Putamen (tissue), 1 donor: ENCODE measurements at places on chromosomes 7 and 10.

- DNase-seq, result no peak
Measured at GRCh38 chr10:101283762-101284100, 54.5 kb upstream of the LBX1 start.

DNA sequence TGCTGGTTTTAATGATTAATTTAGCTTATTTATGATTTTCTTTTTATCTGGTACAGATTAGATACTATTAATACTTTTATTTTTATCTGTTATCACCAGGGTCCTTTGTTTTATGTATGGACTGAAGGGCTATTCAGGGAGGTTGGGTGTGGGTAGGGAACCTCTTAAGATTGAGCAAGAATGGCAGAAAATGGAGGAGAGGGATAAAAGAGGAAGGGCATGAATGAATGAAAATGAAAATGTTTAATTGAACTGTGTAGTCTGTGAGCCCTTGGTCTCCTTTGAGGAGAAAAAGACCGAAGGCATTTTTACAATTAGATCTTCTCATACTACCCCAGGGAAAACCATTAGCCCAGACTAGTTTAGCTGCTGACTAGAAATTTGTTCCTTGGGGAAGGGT is 93.1 kb downstream of the CDK14 start:
- no peak for DNase-seq

DNA sequence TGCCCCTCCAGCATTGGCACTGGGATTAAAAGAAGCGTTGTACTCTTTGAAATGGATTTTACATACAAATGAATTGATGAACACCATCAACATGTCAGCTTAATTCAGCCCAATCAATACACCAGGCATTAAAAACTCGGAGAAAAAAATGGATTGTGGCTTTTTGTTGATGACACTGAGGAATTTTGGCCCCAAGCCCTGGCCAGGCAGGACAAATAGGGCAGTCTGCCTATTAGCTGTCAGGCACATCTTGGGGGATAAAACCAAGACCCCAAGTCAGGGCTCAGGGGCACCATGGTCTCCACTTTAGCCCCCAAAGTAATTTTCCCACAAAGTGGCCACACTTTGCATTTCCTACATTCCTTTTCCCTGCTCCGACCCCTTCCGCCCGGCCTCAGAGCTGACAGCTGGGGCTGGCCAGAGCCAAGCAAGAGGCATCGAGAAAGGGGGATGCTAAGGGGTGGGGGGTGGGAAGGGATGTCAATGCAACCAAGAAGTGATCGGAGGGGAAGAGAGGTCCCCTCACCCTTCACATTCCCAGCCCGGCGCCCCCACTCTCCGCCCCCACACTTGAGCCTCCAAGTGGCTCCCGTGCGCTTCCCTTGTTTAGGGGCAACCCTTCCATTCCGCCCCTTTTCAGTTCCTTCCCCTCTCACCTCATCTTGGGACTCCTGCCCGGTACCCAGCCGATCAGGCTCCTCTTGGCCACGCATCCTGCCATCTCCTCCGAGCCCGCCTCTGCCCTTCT is 711 bp downstream of the HIP1 start:
- no peak for DNase-seq

- no peak for DNase-seq
Measured at GRCh38 chr10:95573964-95574604, 12.9 kb upstream of the SORBS1 start.

DNA sequence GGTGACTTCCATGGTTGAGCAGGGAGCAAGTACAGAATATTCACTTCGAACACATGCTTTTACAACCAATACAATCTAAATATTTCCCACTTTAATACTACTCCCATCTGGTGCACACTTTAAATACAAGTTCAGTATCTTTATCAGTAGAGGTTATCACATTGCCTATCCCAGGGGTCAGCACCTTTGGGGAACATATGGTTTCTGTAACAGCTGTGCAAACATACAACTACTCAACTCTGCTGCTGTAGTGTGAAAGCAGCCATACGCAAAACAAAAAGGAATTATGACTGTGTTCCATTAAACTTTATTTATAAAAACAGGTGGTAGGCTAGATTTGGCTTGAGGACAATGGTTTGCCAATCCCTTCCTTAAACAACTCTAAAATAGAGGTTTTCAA is 157.5 kb downstream of the XPNPEP1 start:
- DNase-seq, result no peak

GRCh38 chr10:91410638-91411371 is 661 bp downstream of the HECTD2 start:
- DNase-seq, result peak; percentile 41

DNA sequence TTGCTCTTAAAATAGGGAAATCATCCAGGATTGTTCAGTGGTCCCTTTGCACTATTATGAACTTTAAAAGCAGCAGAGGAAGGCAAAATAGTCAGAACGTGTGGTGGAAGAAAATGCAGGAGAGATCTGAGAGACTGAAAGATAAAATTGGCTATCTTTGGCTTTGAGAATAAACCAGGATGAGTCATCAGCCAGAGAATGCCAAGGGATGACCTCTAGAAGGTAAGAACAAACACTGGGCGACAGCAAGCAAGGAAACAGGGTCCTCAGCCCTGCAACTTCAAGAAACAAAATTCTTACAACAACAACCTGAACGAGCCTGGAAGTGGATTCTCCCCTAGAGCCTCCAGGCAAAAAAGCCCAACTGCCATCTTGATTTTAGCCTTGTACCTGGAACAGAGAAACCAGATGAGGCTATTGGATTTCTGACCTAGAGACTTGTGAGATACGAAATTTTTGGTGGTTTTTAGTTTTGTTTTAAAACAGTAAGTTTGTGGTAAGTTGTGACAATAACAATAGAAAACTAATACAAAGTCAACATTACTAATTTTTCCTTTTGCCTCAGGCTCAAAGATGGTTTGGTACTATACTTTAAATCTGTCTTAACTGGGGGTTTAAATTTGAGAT is 130.2 kb upstream of the CNTNAP2 start:
- no peak for DNase-seq

DNA sequence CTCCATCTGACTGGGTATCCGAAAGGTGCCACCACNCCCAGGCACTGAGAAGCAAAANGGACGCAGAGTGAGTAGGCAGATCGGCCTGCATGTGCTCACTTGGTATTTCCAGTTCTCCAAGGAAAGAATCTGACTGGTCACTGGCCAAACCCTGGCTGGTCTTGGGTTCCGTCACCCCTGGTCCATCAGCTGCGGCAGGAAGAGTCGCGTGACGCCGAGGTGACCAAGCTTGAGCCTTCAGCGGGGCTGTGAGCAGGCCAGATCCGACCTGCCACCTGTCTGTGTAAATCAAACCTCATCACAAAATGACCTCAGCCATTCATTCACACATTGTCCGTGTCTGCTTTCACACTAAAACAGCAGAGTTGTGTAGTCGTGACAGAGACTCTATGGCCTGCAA is 28.8 kb upstream of the CHST15 start:
- no peak for DNase-seq

GRCh38 chr10:12299222-12299965 is 50.0 kb upstream of the CAMK1D start:
- DNase-seq, result peak; percentile 56

- no peak for DNase-seq
Measured at GRCh38 chr7:100827330-100828226, at the start of gene EPHB4. Gene EPHB4 (minus strand): TSS chr7:100827523. CDS start chr7:100827030, 493 bp downstream.

DNA sequence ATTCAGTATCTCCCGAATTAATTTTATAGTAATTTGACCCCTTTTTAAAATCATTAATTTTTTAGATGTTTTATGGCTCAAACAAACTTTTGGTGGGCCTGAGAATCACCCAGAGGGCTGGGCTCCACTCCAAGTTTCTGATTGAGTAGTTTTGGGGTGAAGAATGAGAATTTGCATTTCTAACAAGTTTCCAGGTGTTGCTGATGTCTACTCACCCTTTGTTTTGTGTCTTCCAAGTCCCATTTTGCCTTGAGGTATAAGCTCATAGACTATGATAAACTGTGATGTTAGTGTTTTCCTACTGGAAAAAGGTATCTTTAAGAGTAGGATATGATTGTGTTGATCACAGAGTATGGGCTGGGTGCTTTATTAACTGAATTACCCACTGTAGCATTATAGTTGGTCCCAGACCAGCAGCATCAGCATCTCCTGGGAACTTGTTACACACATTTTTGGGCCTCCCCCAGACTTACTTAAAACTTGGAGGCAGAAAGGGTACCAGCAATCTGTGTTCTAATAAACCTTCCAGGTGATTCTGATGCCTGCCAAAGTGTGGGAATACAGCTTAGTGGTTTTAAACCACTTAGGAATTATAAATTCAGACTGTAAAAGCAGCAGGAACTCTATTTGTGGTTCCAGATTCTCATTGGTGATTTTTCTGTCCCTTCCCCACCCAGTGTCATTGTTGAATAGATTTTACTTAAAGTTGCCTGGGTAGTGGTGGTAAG is 19.1 kb downstream of the ZNRF2 start:
- DNase-seq, result no peak

DNA sequence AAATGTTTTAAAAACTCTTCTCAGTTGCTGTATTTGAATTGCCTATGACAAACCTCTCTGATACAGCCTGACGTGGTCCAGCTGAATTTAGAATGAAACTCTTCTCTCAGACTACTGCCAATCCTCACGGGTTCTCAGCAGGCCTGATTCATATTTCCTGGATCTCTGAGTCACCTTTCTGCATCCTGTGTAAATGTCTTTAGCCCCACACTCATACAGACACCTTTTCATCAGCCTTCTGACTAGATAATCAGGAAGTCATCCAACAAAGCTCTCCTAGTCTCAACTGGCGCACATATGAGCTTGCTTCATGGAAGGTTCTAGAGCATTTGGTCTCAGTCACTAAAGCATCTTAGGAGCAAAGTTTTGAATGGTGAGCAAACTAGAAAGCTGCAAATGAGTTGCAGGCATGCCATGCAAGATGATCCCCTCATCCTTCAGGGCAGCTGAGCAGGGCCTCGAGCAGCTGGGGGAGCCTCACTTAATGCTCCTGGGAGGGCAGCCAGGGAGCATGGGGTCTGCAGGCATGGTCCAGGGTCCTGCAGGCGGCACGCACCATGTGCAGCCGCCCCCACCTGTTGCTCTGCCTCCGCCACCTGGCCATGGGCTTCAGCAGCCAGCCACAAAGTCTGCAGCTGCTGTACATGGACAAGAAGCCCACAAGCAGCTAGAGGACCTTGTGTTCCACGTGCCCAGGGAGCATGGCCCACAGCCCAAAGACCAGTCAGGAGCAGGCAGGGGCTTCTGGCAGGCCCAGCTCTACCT is 182.8 kb downstream of the ARHGAP12 start:
- DNase-seq, result no peak

GRCh38 chr10:62023329-62023728 is 121.8 kb downstream of the ARID5B start:
- no peak for DNase-seq

- DNase-seq, result no peak
Measured at GRCh38 chr7:36896418-36896817, 172.1 kb upstream of the AOAH start.

DNA sequence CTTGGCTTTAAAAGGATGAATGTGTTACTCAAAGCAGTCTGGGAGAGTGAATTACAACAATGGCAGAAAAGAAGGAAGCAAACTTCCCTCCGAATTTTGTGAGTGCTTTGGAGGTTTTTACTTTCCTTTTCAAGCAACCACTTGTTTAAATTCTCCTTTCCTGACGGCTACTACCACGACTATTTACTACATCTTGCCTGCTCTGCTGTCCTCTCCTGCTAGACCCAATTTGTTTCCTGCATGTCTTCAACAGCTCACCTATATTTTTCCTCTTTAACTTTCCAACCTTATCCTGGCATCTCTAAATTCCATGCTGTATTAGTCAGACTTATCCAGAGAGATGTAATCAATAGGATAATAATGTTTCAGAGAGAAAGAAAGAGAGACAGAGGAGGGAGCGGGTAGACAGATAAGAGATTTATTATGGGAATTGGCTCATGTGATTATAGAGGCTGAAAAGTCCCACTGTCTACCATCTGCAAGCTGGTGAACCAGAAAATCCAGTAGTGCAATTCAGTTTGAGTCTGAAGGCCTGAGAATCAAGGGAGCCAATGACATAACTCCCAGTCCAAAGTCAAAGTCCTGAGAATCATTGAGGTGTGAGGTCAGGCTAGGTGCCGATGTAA is 42.8 kb upstream of the SLC13A1 start:
- no peak for DNase-seq

- no peak for DNase-seq
Measured at GRCh38 chr7:75033826-75034225, 39.8 kb downstream of the RCC1L start.

DNA sequence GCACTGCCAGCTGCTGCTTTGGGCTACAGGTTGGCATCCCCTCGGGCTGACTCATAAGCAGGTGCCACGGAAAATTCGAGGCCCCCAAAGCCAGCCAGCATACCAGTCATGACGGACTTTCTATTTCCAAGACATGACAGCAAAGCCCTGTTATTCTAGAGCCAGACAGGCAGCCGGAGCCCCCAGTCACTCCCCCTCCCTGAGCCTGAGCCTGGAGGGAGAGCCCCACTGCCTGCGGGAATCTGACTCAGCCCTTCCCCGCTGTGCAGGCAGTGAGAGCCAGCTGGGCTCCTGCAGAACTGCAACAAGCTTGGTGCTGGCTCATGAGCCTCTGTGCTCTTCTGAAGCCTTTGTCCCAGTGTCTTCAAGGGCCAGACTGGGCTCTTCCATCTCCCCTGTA is 15.8 kb downstream of the BTBD16 start:
- no peak for DNase-seq

DNA sequence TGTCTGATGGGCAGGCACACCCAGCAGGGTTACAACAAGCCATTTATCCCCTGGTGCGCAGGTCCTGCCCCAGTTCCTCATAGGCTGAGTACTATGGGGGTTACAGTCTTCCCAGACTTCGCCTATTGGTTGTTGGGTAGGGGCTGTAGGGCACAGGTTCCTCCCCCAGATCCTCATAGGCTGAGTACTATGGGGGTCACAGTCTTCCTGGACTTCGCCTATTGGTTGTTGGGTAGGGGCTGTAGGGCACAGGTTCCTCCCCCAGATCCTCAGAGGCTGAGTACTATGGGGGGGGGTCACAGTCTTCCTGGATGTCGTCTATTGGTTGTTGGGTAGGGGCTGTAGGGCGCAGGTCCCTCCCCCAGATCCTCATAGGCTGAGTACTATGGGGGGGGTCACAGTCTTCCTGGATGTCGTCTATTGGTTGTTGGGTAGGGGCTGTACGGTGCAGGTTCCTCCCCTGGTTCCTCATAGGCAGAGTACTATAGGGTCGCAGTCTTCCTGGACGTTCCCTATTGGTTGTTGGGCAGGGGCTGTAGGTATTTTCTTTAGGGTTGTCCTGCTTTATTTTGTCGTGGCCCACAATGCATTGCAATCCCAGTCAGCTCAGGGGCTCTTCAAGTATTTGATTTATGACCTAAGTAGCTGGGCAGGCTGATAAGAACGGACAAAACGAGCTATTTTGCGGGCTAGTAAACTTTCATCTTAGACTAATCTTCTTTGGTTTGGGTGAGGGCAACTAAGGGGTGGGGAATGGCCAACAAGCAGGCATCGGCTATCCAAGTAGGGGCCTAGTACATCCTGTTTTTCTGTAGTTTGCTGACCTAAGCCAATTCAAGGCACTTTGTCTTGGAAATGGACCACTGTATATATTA is 3.4 kb downstream of the LRRC27 start:
- no peak for DNase-seq

GRCh38 chr7:125773113-125773785 is 843.6 kb upstream of the POT1 start:
- no peak for DNase-seq

DNA sequence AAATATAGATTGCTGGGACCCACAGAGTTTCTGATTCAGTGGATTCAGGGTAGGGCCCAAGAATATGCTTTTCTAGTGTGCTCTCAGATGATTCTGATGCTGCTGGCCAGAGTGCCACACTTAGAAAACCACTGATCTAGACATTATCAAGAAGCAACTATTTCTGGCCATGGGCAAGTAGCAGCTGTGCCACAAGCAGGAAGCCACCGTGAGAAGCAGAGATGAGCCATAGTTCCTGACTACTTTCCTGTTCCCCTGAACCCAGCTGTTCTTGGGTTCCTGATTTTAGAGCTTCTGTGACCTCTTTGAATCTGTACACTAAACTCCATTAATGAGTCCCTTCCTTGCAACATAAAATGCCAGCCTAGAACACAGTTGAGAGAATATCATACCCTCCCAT is 38.1 kb upstream of the PIK3AP1 start:
- no peak for DNase-seq
